Activated T-helper 2 cell treated with anti-CD3 and anti-CD28 coated beads, Interferon-gamma antibody, Interleukin-2, Interleukin-4, amounts not matched to agents 10 μg/mL and 5 μg/mL and 100 μg/mL, durations not matched to agents 14 hours and 24 hours and 36 hours (primary cell): ENCODE measurements at places on chromosomes 1 and 21. TPM values are rescaled to one million over a fixed set of nuclear protein-coding genes. Genes with fewer than 3 reads are reported as not detected.

DNA sequence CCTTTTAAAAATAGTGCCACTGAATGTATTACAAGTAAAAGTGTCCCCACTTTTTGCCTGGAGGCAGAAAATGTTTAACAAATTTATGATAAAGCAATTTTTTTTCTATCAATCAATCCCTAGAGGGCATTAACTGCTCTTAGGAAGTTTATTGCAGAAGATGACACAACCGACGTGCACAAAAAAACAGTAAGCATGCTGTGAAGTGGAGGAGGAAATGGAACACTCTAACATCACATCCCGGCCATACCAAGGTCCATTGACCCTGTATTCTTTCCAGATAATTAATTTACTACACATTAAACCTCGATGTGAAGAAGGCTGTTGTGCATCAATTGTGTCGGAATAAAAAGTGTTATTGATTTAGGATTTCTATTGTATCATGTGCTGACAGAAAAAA lies 264.9 kb upstream of the NR5A2 start:
- no peak for DNase-seq

GRCh38 chr1:223180731-223181321 lies 37.8 kb upstream of the TLR5 start:
- DNase-seq, result no peak

GRCh38 chr1:43235451-43236121 lies 34.2 kb upstream of the TMEM125 start:
- no peak for DNase-seq

GRCh38 chr1:153430561-153430960 lies 14.2 kb downstream of the S100A7A start:
- DNase-seq, result no peak

- DNase-seq, result no peak
Measured at GRCh38 chr1:13788795-13789194, 88.8 kb downstream of the PRDM2 start.

DNA sequence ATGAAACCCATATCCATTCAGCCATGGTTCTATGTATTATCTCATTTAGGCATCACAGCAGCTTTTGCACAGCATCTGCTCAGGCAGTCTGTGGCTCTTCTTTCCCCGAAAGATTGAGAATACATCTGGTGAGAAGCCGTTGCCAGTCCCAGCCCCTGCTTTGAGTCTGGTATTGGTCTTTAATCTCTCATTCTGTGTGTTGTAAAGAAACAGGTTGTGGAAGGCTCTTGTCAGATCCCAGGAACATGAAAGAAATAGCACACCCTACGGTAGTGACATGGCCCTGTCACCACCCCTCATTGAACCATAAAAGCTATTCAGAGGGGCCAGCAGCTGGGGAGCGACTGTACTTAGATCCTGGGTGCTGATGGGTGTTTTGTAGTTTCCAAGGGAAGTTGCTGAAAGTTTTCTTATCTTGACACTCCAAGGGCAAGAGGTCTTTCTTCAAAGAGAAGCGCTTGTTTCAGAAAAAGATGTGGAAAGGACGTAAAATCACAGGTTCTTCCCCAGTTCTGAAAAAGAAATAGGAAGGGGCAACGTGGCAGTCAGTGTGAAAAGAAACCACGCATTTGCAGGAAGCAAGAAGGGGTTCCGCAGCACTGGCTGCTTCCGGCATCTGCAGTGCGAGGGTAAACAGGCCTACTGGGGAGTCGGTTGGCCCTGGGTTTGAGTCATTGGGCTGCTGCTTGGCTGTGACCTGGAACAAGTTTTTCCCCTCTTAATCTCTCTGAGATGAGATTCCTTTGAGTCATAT lies 145.0 kb downstream of the DHRS3 start:
- DNase-seq, result peak; percentile 60

DNA sequence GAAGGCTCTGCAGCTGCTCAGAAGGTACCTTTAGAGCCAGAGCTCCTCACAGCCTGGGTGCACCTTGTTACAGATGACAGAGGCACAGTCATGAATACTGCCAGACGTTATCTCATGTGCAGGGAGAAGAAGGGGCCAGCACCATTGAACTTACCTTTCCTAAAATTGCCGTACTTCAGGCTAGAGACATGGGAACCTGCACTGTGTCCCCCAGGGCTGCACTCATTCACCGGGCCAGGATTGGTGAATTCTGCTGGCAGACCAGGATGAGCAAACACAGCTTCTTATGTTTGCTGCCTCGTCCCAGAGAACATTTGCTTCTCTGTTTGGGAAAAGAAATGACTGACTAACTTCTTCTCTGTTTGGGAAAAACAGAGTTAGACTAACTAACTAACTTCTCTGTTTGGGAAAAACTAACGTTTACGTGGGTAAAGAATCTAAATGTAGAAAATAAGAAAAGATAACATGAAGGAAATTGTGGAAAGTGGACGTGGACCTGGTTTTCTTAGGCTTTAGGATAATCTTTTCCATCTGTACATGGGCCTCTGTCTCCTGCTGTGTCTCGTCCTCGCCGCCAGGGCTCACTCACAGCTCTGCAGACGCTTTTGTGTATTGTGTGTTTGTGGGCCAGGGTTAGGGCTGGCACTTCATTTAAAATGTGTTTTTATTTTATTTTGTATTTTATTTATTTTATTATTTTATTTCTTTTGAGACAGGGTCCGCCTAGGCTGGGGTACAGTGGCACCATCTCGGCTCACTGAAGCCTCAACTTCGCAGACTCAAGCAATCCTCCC lies 9.9 kb downstream of the OBSCN start:
- no peak for DNase-seq

The PLCH2 gene
- 2.6 and 2.8 TPM in 2 replicates for total RNA-seq

GRCh38 chr1:86699186-86699585 lies 5.2 kb upstream of the SH3GLB1 start:
- no peak for DNase-seq

The TATDN3 gene
- 16.7 and 18.7 TPM in 2 replicates for total RNA-seq

The LCE1C gene
- total RNA-seq, result not detected in 2 replicates

- DNase-seq, result no peak
Measured at GRCh38 chr21:46622226-46622625, 13.2 kb upstream of the PRMT2 start.

DNA sequence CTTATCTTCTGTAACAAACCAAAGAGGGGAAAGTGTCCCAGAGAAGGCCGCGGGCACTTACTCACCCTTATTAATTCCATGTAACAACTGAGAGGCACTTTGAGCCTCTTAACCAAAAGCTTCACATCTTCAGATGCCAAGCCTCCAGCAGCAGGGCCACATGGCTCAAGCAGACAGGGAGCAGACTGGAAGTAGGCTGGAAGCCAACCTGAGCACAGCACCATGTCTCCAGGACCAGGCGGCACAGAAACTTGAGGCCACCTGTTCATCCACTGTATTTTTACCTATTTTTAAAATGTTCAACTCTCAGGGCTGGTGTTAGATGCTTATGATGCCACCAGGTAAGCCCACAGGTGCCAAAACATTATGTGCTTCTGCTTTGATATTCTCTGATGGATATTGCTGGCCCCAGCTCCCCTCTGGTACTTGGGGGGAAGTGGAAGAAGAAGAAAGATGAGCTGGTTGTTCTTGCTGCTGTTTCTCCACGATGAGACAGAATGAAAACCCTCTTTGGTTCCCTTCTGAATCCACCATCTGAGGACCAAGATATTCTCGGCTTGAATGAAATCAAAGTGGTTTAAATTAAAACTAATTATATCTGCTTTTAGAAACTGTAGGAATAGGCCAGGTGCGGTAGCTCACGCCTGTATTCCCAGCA lies 30.6 kb upstream of the SDE2 start:
- DNase-seq, result no peak

DNA sequence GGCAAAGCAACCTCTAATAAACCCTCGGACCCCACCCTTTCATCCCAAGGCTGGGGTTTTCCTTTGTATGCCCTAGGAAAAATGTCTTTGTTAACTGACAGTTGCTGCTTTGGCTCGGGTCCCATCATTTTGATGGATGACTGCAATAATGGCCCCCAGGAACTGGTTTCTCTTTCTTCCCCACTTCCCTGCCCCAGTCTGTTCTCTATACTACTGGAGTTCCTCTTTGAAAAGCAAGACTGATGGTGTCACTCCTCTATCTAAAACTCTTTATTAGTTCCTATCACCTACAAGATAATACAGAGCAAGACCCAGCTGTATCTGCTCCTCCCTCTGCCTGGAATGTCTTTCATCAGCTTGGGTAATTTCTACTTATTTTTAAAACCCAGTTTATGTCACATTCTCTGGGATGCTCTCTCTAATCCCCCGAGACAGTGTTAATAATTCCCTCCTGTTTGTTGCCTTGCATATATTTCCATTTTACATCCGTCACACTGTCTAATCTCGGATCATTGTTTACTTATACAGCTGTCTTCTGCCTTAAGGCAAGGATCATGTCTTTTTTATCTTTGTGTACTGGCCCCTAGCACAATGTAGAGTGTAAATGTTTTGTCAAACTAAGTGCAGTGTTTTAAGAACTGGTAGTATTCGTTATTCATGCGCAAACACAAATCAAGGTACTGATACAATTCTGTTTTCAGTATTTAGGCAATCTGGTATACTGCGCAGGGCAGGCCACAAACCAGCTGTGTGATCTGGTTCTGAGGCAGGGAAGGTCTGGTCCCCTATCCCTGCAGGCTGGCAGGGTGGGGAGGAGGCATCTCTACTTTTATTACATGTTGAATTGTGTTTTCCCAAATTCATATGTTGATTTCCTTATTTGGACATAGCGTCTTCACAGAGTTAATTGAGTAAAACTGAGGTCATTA lies 16.1 kb downstream of the SLAMF1 start:
- no peak for DNase-seq

GRCh38 chr21:41779659-41780058 lies 12.8 kb upstream of the RIPK4 start:
- no peak for DNase-seq

GRCh38 chr1:75461808-75462325 lies 149.0 kb downstream of the SLC44A5 start:
- no peak for DNase-seq

- DNase-seq, result no peak
Measured at GRCh38 chr1:27571439-27572018, 32.4 kb downstream of the AHDC1 start.

GRCh38 chr1:53766194-53766742 lies 27.3 kb upstream of the GLIS1 start:
- no peak for DNase-seq

DNA sequence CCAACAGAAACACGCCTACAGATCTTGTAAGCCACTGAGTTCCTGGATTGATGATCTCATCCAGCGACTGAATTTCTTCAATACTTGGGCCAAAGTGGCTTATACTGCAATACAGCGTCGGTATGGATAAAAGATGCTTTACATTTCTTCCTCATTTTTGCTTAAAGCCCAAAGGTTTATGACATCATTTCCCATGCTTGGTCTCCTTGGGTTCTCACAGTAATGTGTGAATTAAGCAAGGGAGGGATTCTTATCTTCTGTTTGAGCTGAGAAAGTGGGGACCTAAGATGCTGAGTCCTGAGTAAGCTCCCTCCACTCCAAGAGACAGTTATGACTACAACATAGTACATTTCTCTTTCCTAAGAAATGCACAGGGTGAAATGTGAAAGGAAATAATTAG lies 39.5 kb downstream of the LBR start:
- DNase-seq, result no peak

DNA sequence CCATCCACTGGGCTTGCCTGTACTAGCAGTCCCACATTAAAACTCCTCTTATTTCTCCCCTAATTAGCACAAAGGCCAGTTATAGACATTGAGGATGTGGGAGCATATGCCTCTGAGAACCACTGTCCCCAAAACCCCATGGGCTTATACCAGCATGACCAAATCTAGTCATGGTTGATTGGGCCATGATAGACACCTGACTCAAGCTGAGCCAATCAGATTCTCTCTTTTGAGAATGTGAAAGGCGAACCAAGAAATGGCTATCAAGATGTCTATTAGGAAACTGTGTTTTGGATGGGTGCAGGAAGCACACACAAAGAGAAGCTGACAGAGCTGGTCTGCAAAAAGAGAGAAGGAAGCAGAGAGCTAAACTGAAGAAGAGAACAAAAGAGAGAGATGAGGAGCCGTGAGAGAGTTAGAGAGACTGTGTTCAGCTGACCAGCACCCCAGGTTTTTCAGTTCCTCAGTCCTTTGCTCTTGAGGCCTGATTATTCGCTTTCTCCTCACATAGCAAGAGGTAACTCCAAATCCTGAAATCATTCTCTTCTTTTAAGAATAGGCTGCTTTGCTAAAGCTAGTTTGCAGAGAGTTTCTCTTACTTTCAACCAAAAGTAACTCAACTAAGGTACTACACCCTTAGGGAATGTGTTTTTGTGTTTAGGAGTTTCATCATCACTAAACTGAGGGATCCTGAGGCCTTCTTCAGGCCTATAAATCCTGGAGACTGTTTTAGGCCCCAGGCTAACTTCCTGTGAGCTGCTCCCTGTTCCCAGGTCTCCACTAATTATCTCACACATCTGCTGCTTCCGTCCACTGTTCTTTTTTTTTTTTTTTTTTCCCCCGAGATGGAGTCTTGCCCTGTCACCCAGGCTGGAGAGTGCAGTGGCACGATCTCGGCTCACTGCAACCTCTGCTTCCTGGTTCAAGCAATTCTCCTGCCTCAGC lies 7.9 kb upstream of the TIPRL start:
- no peak for DNase-seq

DNA sequence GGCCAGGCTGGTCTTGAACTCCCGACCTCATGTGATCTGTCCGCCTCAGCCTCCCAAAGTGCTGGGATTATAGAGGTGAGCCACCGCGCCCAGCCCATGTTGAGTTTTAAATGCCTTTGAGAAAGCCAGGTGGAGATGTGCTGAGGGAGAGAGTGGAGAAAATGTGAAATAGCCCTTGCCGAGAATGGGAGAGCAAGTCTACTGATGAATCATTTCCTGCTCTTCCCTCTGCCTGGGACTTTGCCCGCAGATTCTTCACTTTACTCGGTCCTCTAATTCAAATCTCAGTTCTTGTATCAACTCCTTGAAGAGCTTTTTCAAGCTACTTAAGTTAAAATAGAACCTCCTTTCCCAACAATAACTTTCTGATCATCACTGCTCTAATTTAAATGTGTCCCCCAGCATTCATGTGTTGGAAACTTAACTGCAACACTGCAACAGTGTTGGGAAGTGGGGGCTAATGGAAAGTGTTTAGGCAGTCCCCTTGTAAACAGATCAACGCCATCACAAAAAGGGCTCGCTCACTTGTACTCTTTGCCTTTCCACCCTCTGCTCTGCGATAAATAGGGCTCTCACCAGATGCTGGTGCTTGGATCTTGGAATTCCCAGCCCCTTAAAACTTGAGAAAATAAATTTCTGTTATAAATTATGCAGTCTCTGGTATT lies 27.8 kb downstream of the OSBPL9 start:
- no peak for DNase-seq

DNA sequence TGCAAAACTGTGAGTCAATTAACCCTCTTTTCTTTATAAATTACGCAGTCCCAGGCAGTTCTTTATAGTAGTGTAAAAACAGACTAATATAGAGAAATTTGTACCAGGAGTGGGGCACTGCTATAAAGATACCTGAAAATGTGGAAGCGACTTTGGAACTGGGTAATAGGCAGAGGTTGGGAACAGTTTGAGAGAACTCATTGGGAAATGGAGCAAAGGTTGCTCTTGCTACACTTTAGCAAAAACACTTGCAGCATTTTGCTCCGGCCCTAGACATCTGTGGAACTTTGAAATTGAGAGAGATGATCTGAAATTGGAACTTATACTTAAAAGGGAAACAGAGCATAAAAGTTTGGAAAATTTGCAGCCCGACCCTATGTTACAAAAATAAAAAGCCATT lies 810.9 kb downstream of the LTN1 start:
- DNase-seq, result no peak
